ENCODE measurements at places on chromosomes 2 and 18. TPM values are rescaled to one million over a fixed set of nuclear protein-coding genes. Genes with fewer than 3 reads are reported as not detected.

The CHRND gene
- total RNA-seq: not detected

The CYP27C1 gene
- total RNA-seq: not detected

The MATN3 gene
- not detected for total RNA-seq

The SLC25A12 gene
- total RNA-seq: 12.8 TPM

The TRIM54 gene
- total RNA-seq: not detected

The C2orf15 gene
- 1.6 TPM for total RNA-seq

The MC2R gene
- total RNA-seq: not detected

The CROCC2 gene
- not detected for total RNA-seq

- no peak for DNase-seq
Measured at GRCh38 chr2:204561771-204562170, 16.5 kb downstream of the PARD3B start.

GRCh38 chr2:166805753-166806152 lies 82.5 kb upstream of the XIRP2 start:
- DNase-seq: no peak

DNA sequence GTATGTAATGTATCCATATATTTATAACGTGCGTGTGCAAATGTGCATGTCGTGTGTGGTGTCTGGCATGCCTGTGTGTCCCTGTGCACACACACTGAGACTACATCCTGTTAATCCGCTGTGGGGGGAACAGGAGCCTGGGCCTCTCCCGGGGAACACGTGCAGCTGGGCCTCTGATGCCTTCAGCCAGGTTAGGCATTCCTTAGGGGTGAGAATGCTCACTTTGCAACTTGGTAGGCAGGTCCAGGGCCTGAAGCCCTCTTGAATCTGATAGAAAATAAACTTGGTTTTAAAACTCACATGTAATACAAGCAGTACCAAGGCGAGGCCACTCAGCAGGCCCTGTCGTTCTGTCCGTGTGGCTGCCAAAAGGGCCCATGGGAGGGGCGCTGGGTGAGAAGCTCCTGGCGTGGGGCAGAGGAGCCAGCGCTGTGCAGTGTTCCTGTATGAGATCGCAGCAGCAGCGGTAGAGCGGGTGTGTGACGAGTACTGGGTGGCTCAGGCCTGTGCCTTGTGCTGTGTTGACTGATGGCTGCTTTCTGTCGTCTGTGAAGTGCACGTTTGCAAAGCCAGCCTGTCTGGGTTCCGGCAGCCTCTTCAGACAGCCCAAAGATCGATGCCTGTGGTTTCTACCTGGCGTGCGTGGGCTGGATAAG lies 16.2 kb downstream of the SALL3 start:
- no peak for DNase-seq

DNA sequence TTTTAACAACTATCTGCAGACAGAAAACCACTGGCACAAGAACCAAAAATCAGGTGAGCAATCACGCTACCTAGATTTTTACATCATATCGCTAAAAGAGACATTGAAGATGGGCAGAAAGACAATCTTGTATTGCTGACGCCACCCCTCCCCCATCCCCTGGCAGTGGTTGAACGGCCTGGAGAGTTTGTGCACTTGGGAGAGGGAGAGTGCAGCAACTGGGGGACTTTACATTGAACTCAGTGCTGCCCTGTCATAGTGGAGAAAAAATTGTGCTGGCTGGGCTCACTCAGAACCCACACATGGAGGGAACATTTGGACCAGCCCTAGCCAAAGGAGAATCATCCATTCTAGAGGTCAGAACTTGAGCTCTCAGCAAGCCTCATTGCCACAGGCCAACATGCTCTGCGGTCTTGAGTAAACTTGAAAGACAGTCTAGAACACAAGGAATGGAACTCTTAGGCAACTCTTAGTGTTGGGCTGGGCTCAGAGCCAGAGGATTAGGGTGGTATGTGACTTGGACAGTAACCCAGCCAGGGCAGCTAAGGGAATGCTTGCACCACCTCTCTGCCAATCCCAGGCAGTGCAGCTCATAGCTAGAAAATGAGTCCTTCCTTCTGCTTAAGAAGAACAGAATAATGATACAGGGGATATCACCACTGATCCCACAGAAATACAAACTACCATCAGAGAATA lies 220.0 kb upstream of the CYP26B1 start:
- DNase-seq: no peak

DNA sequence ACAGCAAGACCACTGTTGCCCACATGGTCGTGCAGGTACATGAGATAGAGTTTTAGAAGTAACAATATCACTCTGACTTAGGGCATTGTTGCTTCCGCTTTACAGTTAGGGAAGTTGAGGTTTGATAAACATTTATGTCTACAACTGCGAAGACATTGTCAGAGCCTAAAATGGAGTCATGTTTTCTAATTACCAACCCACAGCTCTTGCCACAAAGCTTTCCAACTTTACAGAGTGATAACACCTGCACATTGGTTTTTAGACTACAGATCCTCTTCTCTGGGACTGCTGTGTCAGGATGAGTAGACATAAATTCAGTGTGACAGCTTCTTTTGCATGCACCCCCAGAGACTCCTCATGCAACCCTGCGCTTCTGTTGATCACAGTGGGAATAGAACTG lies 119.0 kb downstream of the FEZ2 start:
- DNase-seq: no peak

DNA sequence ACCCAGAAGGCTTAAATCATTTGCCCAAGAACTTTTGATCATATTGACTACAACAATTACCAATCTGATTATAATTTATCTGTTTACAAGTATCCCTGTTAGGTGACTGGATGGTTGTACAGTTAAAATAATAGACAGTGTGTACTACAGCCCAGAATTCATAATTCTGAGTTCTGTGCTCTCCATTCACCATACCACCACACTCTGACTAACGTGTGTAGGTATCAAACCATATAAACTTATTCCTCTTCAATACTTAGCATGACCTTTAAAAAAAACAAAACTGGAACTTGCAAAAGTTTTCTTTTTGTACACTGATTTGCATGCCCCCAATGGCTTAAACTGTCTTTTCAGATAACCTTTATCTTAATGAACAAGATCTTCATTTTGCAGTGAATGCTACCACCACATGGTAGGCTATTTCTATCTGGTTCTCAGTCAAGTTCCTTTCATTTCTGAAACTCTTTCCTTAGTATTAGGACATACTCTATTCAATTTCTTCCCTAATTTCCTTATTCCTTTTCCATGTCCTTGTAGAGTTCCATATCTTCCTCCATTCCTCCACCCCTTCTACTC lies 50.9 kb downstream of the SOS1 start:
- DNase-seq: no peak

- DNase-seq: no peak
Measured at GRCh38 chr2:127597984-127598380, 48.0 kb upstream of the GPR17 start.

DNA sequence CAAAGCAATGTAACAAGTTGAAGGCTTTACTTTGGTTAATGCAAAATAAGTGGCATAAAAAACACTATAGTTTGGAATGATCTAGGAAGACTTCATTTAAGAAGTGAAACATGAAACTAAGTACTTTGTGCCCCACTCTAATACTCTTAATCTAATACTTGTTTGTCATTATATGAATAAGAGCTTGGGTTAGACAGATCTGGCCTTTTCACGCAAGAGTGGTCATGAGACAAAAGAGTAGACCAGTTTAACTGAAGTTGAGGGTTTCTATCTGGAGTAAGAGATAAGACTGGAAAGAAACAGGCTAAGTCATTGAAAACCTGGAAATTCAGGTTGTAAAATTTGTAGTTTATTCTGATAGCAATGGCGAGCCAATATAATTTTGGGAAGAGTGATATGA lies 2.8 kb downstream of the SLC30A6 start:
- DNase-seq: no peak

DNA sequence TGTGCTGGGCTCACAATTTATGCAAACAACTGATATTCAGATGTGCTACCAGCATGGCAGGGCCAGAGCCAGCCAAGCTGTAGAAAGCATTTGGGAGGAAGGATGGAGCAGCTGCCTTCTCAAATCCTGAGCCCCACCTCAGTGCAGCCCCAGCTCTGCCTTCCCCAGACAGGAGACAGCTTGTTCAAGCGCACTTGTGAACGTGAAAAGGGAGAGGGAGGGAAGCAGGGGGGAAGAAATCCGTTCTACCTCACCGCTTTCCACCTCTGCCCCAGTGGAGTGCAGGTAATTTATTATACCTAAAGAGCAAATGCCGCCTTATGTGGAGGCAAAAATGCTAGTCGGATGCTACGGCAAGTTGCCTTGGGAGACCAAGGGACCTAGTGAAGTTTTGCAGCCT lies 66.0 kb upstream of the SLC14A2 start:
- DNase-seq: no peak

DNA sequence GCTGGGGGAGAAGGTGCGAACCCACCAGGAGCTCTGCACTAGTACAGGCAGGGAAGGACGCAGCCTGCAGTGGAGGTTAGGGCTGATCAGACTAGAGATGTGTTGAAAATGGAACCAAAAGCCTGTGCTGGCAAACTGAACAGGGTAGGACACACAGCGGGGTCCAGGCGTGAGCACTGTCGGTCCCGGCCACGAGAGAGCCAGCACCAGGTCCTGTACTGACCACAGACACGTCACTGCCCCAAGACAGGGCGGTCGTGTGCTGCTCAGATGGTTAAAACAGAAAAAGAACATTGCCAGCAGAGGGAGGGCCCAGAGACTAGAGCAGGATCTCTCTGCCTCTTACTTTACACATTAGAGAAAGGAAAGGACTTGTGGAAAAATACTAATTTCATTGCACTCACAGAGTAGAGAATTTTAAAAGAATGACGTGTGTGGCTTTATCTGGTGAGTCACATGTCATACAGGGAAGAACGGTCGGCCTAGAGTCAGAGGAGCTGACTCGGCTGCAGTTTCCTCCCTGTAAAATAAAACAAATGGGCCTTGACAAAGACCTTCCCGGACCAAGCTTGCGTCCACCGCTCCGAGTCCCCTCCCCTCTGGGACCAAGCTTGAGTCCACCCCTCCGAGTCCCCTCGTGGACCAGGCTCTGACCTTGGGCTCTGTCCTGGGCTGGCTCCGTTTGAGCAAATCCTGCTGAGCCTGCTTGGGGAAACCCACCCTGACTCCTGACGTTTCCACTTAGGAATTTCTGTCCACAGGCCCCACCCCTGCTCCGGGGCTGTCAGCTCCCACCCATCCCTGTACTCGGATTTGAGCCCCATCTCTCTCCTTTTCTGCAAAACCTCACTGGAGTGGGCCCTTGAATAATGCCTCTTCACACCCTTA lies 16.7 kb upstream of the ADI1 start:
- no peak for DNase-seq

DNA sequence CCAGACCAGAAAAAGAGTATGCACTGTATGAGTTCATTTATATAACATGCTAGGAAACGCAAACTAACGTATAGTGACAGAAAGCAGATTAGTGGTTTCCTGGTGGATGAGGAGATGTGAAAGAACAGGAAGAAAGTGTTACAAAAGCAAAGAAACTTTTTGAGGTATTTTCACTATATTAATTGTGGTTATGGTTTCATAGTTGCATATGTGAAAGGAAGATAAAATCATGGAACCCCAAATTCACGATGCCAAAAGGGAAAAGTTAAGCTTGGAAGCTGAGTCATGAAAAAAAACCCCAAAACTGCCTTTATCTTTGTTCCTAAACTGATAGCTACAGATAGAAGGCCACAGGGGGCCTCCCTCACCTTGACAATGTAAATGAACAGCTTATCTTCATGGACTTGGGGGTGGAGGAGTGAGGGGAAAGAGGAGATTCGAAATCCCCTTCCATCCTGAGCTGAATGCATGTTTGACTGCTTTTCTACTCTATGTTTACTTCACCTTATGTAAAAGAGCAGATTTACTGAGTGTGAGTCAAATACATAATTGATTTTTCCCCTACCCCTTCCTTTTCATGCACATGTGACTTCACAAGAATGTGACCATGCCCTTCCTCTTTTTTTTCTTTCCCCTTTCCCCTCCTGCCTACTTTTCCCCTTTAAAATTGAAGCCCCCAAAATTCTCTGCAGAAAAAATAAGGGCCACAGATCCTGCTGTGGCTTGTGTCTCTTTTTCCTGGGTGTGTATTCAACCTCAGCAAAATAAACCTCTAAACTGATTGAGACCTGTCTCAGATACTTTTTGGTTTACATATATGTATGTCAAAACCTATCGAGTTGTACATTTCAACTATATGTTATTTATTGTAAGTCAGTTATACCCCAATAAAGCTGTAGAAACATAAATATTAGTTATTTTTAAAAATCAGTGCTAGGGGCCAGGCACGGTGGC lies 100.1 kb upstream of the TLK1 start:
- no peak for DNase-seq

DNA sequence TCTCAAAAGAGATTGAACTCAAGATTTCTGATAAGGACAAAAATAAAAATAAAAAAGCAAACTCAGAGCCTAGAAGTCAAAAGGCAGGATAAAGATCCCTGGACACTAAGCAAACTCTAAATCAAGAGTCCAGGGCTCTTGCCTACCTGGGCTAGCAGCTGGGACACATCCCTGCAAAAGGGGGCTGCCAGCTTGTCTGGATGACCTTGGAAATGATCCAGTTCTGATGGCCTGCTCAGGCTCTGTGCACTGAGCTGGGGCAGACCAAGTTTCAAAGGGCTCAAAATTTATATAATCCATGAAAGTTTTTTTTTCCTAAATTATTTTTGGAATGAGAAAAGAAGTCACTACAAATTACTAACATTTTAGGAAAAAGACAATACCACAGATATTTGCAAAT lies 557.3 kb downstream of the CNTNAP5 start:
- no peak for DNase-seq

GRCh38 chr2:229636571-229636970 lies 77.8 kb downstream of the DNER start:
- DNase-seq: no peak

- no peak for DNase-seq
Measured at GRCh38 chr2:153912798-153913396, 41.2 kb downstream of the GALNT13 start.

- DNase-seq: no peak
Measured at GRCh38 chr2:124609667-124610066, 584.6 kb downstream of the CNTNAP5 start.

GRCh38 chr2:150109912-150110311 lies 377.6 kb downstream of the RND3 start:
- DNase-seq: no peak

DNA sequence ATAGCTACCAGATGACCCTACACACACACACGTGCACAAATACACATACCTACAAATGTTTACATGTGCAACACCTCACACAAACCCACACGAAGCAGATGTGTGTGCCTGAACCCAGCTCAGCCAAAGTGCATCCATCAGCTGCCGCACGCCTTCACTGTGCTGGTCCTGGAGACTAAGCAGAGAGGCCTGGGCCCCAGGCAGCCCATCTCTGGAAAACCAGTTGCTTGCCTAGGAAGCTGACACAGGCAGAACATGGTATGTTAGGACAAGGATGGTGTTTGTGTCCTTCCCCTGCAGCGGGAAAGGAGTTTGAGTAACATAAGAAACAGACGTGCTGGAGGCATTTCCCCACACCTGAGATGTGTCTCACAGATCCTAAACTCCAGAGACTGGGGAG lies 86.7 kb downstream of the SEPTIN10 start:
- no peak for DNase-seq

DNA sequence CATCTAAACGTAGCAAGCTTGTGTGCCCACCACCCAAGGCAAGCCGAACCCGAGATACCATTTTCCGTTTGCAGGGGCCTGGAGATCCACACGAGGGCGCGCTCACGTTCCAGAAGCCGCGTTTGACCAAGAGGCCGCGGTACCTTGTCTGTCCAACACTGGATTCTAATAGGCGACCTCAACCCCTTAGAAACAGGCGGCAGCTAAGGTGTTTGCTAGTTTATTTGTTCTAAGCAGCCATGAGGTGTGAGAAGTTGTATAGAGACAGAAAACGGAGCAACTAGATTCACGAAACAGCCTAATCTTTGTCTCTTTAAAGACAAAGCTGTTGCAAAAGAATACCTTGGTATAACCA lies 4.2 kb downstream of the HOXD11 start:
- no peak for DNase-seq

GRCh38 chr2:16113568-16113967 lies 173.2 kb downstream of the MYCN start:
- no peak for DNase-seq

GRCh38 chr2:152513029-152513428 lies 178.1 kb downstream of the FMNL2 start:
- DNase-seq: no peak
